Large intestine (tissue), 12 donors: ENCODE measurements at places on chromosomes 7 and 10.
A peak's percentile ranks its signal among the peaks of the same experiment; 100 is the strongest.

GRCh38 chr7:120984406-120984805, 4.1 kb upstream of the CPED1 start:
- no peak for DNase-seq

GRCh38 chr10:34933676-34934075, 118.6 kb upstream of the PARD3 start:
- DNase-seq = no peak

DNA sequence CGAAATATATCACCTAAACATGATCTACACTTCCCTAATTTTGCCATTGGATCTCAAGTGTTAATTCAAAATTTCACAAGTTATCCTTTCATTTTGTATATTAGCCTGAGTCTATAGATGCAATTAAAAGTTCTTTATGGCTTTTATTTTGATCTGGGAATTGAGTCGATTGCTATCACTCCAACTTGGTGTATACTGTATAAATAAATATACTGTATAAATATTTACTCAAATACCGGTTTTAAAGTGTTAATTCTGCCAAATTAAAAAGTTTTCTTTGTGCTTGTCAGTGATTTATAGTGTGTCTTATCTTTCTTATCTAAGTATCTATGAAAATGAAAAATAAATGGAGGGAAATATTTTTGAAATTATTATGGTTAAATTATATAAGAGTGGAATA, 683.7 kb upstream of the LRRN3 start:
- DNase-seq = no peak

DNA sequence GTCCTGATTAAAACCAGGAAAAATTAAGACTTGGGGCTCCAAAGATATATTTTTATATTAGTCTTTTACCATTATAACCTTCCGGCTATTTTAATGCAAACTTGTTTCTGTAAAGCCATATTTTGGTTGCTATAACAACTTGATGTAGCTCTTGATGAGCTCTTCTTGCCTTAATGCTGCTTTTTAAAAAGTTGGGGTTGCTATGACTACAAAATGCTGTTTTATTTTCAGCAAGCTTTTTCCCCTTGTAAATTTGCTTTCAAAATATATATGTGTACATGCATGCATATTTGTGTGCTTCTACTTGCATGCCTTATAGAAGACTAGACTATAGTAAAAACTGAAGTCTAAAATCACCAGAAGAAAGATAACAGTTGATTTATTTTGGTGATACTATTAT, 99.7 kb downstream of the CSTF2T start:
- DNase-seq = no peak

DNA sequence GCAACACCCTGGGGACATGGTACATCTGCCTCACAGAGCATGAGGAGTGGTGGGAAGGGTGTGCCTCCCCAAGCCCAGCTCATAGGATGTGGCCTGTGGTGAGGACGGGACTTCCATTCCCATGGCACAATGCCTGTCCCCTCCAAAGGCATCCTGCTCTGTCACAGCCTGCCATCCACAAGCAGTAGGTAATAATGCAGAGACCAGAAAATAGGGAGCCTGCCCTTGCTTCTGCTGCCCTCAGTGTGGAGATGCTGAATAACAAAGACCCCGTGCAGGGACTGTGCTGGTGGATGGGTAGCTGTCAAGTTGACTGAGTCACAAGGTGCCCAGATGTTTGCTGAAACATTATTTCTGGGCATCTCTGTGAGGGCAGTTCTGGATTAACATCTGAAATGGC, 199.9 kb upstream of the GRB10 start:
- no peak for DNase-seq

- DNase-seq = no peak
These were observed 33.0 kb downstream of the ZFAND2A start for GRCh38 chr7:1127001-1127400.

- DNase-seq = peak; percentile 87
These were observed at the start of gene TPST1 for GRCh38 chr7:66204822-66205740. TSS of gene TPST1 (plus strand) at chr7:66205334. CDS start at chr7:66240426, 35,092 bp downstream.
